Activated CD4-positive, alpha-beta T cell treated with anti-CD3 and anti-CD28 coated beads for 36 hours (primary cell): ENCODE measurements at places on chromosomes 11 and 22. TPM values are rescaled to one million over a fixed set of nuclear protein-coding genes. Genes with fewer than 3 reads are reported as not detected.

DNA sequence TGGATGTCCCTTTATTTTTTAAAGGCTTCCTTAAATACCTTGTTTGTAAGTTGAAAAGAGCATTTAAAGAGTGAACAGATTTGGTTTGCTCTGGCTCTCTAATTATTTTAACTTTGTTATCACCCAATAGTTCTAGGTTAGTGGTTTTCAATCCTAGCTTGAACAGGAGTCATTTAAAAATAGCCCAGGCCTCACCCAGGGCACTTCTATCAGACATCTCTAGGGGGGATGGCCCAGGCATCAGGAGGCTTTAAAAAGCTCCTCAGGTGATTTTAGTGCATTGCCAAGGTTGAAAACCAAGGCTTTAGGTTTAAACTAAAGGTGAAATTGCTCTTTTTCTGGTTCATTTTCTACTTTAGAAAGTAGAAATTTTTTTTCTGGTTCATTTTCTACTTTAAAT, 8.3 kb downstream of the CAT start:
- DNase-seq = no peak

GRCh38 chr11:97908354-97908753, 1112.4 kb upstream of the CNTN5 start:
- DNase-seq = no peak

- DNase-seq = no peak
Measured at GRCh38 chr22:35274154-35274871, 17.0 kb downstream of the HMGXB4 start.

GRCh38 chr11:92897487-92897886, 72.0 kb upstream of the MTNR1B start:
- no peak for DNase-seq

GRCh38 chr22:31139866-31140716, at the start of gene PLA2G3:
TSS of gene PLA2G3 (minus strand) at chr22:31140508. CDS start at chr22:31140354, 154 bp downstream.
- DNase-seq = no peak

The C11orf52 gene
- not detected for total RNA-seq

DNA sequence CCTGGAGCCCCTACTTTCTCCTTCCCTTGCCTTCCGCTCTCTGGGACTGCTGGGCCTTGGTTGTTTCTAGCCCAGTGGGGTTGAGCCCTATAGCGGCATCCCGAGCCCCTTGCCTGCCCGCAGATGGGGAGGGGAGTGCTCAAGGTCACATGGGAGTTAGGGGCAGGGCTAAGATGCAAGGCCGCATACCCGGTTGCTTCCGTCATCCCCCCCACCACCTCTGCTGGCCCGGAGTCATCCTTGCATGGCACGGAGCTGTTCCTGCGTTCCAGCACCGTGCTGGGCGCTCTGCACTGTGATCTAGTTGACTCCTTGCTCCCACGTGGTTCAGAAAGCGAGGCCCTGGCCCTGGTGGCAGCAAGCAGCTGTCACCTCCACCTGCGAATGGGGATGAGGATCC, 18.0 kb downstream of the FLRT1 start:
- DNase-seq = no peak

- DNase-seq = no peak
Measured at GRCh38 chr11:10351765-10352641, 47.1 kb downstream of the ADM start.

The C11orf97 gene
- not detected for total RNA-seq

The SEC14L6 gene
- not detected for total RNA-seq

- no peak for DNase-seq
Measured at GRCh38 chr11:67662142-67662834, 11.8 kb upstream of the ACY3 start.

GRCh38 chr11:86893235-86893634, 62.0 kb downstream of the FZD4 start:
- DNase-seq = no peak

DNA sequence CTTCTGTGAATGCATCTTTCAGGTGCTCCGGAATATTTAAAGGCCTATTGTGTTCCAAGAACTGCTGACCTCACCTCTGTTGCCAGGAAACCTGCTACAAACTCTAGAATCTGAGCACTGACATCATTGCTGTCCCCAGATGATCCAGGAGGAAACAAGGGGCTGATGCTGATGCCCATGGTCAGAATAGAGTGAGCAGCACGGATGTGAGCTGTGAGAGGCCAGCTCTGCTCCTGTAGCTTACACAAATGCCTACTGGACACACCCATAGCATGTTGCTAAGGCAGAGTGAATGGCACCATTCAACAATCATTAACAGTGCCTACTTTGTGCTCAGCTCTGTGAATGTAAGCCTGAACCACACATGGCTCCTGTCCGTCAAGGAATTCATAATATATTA, 276.7 kb upstream of the API5 start:
- DNase-seq = no peak

The RGL4 gene
- total RNA-seq = 14.6 TPM

DNA sequence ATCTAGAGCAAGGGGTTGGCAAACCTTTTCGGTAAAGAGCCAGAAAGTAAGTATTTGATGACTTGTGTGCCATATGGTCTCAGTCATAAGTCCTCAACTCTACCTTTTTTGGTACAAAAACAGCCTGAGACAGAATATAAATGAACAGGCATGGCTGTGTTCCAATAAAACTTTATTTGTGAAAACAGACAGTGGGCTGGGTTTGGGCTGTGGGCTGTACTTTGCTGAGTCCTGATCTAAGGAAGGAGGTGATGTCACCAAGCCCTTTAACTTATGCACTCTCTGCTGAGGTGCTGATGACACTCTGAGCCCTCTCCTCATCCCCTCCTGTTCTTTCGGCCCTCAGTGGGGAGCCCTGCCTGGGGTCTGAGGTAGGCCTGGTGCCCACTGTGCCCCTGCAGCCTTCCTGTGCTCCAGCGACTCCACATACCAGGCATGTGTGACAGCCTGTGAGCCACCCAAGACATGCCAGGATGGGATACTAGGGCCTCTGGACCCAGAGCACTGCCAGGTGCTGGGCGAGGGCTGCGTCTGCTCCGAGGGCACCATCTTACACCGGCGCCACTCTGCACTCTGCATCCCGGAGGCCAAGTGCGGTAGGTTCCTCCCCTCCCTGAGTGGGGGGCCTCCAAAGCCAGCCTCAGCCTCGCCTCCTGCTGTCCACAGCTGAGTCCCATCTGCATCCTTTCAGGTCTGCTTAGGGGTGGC, 85.9 kb upstream of the MYOD1 start:
- DNase-seq = no peak

DNA sequence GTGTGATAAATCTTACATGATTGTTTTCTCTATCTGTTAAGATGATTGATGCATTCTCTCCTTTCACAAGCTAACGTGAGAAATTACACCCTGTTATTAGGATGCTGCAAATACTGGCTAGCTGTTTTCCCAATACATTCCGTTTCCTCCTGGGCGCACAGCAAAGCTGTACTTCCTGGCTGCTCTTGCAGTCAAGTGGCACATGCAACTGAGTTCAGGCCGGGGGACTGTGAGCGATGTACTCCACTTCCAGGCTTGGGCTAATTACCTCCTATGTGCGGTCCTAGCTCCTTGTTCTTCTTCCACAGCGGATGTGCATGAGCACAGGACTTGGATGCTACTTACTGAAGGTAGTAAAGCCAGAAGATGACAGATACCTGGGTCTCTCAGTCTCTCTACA, 234.9 kb upstream of the SESN3 start:
- DNase-seq = no peak

The STK33 gene
- total RNA-seq = 1.4 TPM

- DNase-seq = no peak
Measured at GRCh38 chr22:45478108-45478771, 24.4 kb upstream of the FBLN1 start.

GRCh38 chr11:100556781-100557180, 130.3 kb upstream of the ARHGAP42 start:
- no peak for DNase-seq

DNA sequence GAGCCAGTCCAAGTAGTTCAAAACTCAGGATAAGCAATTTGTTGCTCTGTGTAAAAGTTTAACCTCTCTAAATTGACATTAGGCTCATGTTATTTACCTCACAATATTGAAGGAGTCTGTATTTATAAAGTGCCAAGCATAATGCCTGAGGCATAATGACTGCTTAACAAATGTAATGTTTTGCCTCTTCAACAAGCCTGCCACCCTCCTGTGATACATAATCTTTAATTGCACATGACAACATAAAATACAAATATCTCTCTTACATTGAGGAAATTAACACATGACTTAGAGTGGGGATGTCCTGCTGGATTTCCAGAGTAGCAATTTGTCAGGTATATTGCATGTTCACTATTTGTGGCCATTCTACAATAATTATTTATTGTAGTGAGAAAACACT, 469.2 kb upstream of the ANO5 start:
- DNase-seq = no peak

The XBP1 gene
- total RNA-seq = 88.8 TPM

GRCh38 chr11:114784216-114784615, 105.9 kb downstream of the NXPE2 start:
- DNase-seq = no peak

- peak; percentile 73 for DNase-seq
Measured at GRCh38 chr11:47003180-47003877, 66.8 kb downstream of the CSTPP1 start.

GRCh38 chr11:78555592-78555991, 19.1 kb downstream of the NARS2 start:
- no peak for DNase-seq

The APOC3 gene
- total RNA-seq = not detected

DNA sequence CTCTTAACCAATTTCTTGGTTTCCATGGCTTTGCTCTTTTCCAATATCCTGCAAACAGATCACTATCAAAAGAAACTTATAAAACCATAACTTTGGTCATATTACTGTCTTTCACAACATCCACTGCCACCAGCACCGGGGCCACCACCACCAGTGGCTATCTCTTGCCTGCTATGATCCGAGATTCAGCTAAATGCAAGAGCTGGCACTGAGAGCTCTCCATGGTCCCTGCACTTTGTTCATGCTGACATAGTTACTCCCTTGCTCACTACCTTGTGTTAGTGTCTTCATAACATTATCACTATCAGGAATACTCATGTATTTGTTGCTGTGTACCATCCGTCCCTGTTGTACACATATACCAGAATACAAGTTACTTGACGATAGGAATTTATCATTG, 299.0 kb downstream of the ETS1 start:
- DNase-seq = peak; percentile 47

The INSC gene
- total RNA-seq = 0.69 TPM

The TP53AIP1 gene
- not detected for total RNA-seq

GRCh38 chr11:63489879-63490278, 1.1 kb downstream of the PLAAT5 start:
- DNase-seq = no peak
